ENCODE measurements at places on chromosomes 5 and 9.

GRCh38 chr5:39713250-39713916 lies 288.6 kb upstream of the DAB2 start:
- DNase-seq = no peak

DNA sequence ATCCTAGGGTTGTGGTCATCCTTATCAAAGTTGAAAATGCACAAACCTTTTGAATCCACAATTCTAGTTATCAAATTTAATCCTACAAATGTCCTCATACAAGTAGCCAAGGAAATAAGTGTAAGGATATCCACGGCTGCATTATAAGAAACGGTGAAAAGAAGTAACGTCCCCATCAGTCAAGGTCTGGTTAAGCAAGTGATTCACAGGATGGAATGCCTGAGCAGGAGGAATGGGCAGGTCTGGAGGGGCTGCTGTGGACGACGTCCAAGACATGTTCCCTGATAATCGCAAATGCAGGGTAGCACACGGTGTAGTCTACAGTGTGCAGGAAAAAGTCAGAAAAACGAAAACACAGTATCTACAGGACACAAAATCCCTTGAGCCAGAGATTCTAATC lies 118.6 kb downstream of the ADAMTS2 start:
- no peak for DNase-seq

- peak; percentile 76 for DNase-seq
Measured at GRCh38 chr5:177301503-177302165, 1.9 kb downstream of the RAB24 start.

DNA sequence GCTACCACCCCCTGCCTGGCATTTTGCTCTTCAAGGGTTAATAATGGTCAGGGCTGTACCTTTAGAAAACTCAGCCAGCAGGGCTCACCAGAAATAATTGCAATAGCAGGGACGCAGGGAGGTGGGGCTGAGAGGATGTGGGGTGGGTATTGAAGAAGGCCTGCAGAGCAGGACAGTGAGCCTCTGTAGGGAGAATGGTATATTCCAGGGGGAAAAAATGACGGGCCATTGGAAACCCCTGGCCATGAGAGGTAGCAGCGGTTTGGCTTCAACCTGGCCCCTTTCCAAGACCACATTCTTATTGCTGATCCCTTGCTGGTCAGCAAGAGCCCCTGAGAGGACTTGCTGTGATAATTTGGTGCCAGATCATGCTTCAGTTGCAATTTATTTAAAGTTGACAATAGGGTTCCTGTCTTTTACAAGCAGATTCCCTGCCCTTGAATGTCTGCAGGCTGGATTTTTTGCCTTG lies 36.7 kb upstream of the CTNNA1 start:
- peak; percentile 28 for DNase-seq

DNA sequence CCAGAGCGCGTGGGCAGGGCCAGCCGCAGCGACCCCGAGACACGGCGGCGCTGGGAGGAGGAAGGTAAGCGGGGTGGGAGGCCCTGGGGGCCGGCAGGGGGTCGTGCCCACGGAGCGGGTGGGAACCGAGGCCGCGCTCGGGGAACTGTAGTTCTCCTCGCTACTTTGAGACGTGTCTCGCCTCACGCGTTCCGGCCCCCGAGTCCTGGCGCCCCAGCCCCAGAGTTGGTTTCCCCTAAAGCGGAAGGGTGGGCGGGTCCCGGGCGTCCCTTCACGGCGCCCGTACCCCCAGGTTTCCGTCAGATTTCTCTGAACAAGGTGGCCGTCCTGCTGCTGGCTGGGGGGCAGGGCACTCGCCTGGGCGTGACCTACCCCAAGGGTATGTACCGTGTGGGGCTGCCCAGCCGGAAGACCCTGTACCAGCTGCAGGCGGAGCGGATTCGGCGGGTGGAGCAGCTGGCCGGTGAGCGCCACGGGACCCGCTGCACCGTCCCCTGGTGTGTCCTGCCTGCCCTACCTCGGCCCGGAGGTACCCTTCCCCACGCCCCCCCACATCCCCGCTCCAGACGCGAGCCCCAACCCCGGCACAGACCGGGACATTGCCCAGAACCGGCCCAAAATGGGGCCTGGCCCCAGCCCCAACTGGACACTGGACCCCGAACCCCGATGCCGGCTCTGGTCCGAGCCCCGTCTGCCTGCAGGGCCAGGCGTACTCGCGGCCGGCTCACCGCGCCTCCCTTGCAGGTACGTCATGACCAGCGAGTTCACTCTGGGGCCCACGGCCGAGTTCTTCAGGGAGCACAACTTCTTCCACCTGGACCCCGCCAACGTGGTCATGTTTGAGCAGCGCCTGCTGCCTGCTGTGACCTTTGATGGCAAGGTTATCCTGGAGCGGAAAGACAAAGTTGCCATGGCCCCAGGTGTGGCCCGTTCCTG lies 709 bp downstream of the UAP1L1 start:
- DNase-seq = no peak

GRCh38 chr5:96431376-96432187 lies 1.5 kb downstream of the PCSK1 start:
- DNase-seq = no peak

- DNase-seq = no peak
Measured at GRCh38 chr9:134515026-134515821, 126.4 kb upstream of the COL5A1 start.

GRCh38 chr5:72046106-72046505 lies 61.2 kb upstream of the MAP1B start:
- DNase-seq = no peak

DNA sequence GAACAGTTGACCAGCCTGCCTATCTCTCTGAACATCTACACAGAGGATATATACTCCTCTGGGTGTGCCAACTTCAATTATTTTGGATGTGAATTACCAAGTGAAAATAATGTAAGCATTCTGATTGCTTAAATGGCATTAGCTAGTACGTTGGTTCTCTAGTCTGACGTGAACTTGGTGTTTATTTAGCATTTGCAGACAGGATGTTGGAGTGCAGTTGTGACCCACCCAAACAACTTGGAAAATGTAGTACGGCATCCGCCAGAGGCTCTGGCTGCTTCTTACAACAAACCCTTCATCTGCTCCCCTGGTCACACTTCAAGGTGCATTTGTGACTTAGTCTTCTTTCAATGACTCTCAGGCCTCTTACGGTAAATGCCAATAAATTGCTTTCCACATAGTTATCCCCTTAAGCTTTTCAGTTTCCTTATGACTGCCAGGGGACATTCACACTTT lies 616.6 kb downstream of the PDE4D start:
- no peak for DNase-seq

DNA sequence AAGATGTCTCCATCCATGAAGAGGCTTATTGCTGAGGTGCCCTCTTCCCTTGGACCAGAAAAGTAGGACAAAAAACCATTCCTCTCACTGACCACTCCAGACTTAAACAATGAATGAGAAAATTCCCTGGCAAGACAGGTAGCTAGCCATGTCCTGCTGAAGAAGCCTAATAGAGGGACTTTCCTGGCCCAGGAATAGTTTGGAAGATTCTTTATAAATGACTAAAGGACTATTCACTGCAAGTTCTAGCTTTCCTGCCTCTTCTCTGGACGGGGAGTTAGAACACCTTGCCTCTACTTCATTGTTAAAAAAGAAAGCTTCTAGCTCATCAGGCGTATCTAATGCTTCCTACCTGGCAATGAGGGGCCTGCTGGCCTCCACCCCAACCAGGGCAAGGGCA lies 153.6 kb downstream of the NR3C1 start:
- no peak for DNase-seq

DNA sequence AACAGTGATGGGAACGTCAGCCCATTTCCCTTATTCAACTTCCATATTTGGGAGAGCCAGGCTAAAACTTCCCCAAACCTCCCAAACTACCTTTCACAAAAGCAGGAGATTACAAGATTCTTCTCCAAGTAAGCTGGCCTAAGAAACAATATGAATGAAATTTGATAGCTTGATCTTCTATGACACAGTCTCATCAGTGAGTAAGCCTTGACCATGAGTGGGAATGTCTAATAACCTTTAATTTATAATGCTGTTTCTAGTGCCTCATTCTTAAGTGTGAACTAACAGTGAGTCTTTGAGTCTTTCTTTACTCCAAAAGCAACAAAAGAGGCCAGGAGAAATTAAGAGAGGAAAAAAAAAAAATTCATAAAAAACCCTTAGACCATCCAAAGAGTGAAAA lies 1379.9 kb downstream of the EFNA5 start:
- DNase-seq = no peak

DNA sequence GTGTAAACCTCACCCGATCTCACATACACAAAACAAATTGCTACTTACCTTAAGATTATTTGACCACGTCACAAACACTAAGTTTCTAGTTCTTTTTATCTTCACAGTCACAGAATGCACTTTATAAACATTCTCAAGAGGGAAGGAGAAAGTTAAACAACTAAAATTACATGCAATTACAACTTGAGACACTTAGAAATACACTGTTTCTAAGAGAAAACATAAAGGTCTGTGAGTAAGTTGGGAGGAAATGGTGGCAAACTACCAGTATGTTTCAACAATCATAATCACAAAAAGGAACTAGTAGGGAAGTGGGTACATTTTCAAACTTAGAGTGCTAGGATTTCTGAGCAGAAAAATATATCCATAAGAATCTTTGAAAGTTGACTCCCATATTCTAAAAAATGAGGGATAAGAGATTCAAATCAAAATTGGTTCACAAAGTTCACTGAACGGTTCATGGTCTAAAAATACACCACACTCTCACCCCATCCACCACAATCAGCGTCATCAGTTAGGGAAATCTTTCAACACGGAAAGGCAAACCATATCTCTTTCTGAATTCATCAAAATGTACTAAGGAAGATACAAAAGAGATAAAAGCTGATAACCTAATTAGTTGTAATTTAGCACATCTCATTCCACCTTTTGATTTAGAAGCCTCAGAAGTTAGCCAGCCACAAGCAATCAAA lies 182.6 kb downstream of the BNC2 start:
- DNase-seq = no peak

Measured in cerebellar cortex (tissue), 1 donor.